ENCODE measurements at places on chromosomes 1 and 21.
A peak's percentile ranks its signal among the peaks of the same experiment; 100 is the strongest.

DNA sequence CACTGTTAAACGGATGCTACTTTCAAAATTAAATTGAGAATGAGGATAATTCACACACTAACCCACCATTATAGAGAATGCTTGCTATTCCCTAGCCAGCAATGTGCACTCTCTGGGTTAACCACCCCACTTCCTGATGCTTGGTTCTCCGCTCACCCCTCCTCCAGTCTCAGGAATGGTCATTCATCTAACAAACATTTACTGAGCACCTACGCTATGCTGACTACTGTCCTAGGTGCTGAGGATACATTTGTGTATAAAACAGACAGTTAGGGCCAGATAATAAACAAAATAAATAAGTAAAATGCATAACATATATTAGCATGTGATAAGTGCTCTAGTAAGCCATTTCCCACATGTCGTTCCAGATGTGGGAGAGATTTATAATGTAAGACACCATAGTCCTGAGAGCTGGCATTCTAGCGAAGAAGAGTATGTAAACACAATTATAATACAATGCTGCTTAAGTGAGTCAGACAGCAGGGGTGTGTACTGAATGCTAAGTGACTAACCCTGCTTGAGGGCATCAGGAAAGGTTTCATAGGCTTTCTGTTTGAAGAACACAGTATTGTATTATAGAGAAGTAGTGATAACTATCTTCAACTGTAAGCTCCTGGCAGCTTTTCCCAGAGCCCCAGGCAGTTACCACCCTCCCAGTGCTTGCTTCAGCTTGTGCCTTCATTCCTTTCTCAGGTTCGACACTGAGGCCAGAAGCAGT is 126.7 kb upstream of the CACHD1 start:
- peak; percentile 23 for DNase-seq

GRCh38 chr1:198764748-198765147 is 125.9 kb downstream of the PTPRC start:
- no peak for DNase-seq

DNA sequence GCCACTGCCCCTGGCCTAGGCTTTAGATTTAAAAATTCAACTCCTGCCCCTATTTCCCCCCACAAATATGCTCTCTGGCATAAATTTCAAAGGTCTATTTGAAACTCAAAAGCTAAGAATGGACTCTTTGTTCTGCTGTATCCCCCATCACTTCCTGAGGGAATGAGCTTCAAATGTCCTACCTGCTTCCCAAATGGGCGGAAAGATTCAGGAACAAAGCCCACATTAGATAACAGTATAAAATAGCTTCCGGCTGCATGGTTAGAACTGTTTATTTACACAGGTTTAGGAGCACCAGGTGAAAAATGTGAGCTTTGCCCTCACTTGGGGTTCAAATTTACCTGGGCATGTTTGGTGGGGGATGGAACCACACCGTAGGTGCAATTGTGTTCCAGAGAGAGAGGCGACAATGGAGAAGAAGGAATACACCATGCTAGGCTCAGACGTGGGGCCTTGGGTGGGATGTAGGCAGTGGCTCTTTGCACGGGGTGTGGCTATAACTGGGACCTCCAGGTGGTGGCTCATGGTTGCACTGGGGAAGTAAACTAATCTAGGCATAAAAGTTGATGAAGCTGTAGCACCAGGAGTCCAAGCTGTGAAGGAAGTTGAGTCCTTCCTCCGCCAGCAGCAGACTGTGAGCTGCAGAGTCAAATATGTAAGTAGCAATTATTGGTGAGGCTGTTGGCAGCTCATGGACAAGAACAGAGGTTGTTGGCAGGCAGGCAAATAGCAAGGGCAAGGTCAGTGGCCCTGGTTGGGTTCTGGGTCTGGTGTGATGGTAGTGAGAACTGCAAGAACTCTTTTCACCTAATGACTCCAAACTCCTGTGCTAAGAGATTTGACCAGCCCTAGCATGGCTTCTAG is 41.5 kb upstream of the SRSF10 start:
- DNase-seq, result no peak

- no peak for DNase-seq
Measured at GRCh38 chr1:115310581-115311473, 27.2 kb downstream of the NGF start.

GRCh38 chr21:18760247-18760646 is 356.7 kb upstream of the TMPRSS15 start:
- peak; percentile 61 for DNase-seq

- DNase-seq, result no peak
Measured at GRCh38 chr1:203178083-203178482, 2.5 kb upstream of the MYBPH start.

DNA sequence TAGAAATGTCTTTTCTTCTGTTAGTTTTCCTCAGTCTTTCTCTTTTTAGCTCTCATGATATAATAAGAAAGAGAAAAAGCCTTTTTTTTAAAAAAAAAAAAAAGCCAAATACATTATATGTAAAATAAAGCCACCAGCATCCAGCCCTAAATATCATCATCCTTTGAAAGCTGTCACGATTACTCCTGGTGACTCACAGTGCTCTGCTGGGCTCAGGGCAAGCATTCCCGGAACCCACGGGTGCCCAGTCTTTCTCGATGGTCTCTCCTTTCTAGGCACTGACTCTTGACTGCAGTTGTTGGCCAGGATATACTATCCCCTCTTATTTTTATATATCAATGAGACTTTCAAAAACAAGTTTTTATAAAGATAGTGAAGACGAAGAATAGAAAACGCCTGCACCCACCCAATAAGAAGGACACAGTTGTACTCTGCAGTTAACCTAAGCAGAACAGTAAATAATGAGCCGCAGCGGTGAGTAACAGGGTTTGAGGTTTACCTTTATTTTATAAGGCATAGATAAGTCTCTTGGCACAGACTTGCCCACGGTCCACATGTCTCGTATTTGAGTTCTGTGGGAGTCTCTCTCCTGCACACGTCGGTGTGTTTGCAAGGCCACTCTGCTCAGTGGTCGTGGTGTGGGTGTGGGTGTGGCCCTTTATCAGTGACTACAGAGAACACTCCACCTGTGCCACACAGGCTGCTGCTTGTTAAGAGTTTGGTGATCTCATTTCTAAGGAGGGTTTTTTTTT is 15.7 kb upstream of the MX2 start:
- DNase-seq, result no peak

GRCh38 chr1:9490605-9491339 is 48.5 kb upstream of the SLC25A33 start:
- DNase-seq, result peak; percentile 61

DNA sequence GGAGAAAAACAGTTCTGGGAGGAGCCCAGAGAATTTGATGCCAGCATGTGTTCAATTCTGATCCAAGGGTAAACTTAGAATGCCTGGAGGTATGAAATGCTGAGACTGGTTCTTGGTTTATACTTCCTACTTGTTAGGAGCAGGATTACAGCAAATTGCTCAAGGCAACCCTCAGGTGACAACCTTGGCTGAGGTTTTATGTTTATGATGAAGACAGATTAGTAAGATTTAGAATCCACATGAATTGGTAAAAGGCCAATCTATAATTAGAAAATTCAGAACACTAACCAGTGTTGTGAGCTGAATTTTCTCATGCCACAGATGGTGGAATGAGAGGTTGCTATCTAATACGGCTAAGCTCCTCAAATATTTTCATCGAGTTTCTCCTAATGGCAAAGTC is 235.3 kb upstream of the NRIP1 start:
- no peak for DNase-seq

DNA sequence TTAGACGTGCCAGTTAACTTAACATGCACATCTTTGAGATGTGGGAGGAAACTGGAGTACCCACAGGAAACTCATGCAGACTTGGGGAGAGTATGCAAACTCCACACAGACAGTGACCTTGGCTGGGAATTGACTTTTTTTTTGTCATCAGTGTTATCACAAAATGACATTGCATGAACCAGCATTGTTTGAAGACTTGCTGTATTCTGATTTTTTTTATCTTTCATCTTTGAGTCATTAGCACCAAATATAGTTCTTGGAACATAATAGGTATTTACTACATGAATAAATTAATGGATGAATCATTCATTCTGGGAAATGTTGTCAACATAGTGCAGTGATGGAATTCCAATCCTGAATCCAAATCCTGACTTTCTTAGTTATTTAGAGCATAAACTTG is 77.0 kb downstream of the ATF6 start:
- DNase-seq, result no peak

- no peak for DNase-seq
Measured at GRCh38 chr1:107252271-107252670, 111.4 kb downstream of the NTNG1 start.

DNA sequence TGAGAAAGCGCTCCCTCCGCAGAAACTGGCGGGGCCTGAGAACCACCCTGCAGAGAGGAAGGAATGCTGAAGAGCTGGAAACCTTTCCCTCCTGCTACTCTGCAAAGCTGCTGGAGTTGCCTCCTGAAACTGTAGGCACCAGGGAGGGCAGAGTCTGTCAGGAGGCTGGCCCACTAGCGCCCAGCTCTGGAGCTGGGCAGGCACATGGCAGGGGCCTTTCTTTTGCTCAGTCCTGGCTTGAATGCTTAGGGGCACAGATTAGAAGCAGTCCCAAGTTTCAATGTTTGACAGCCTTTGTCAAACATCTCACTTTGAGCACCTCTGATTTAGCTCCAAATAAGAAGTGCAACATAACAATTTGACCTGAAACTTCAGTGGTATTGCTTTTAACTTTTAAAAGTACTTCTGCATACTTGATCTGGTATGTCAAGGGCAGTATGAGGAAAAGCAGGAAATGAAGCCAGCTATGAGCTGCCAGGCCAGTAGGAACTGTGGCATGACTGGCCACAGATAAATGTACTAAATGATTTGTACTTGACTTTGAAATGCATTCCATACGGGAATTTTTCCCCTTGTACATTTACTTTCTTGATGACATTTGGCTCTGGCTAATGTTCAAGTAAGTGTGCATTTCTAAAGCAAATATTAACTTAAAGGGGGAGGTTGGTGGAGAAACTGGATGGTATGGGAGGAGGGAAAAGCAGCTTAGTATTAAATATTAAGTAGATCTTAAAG is 7.2 kb downstream of the C1orf116 start:
- DNase-seq, result no peak

- DNase-seq, result no peak
Measured at GRCh38 chr1:25803368-25803767, 3.4 kb downstream of the SELENON start.

GRCh38 chr1:153967107-153967999 is at the start of gene CREB3L4:
Gene CREB3L4 (plus strand): TSS chr1:153967902. CDS start chr1:153968526, 624 bp downstream.
- peak; percentile 99 for DNase-seq

GRCh38 chr1:212605441-212606394 is 2.8 kb upstream of the ATF3 start:
- no peak for DNase-seq

DNA sequence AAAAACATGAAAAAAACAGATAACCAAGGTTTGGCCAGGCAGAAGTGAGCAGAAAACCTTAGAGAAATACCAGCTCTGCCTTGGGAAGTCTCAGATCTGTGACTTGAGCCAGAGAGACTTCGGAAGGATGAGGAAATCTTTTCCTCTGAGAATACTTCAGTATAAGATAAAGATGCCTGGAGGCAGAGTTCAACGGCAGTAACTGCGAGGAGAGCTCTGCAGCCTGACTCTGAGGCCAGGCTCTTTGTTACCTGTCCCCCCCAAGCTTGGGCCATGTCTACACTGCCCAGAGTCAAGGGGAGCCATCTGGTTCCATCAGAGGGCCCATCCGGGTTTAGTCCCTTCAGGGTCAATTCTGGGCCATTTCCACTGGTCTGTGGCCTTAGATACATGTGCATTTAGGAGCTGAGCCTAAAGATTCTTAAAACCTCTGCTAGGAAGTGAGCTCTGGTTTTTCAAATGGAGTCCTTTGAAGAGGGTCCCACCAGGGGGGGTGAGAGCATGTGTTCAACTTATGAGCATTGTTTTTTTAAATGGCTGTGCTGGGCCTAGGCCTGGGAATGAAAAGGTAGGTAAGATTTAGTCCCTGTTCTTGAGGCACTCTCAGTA is 8.7 kb downstream of the KIRREL1 start:
- DNase-seq, result no peak

DNA sequence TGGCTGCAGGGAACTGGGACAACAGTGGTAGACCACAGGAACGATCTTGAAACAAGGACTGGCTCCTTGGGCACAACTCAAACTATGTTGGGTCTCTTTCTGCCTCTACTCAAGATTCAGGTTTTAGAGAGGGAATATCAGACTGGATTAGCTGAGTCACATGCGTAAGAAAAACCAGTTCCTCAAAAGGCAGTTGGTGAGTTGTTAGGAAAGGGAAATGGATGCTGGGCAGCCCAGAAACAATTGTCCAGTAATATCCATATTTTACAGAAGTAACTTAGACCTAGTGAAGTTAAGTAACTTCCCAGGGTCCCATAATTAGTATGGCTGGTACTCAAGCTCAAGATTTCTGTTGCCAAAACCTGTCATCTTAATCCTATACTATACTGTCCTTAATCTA is 27.0 kb upstream of the TMEM39B start:
- no peak for DNase-seq
